Mucosa of gallbladder (tissue), 1 donor: ENCODE measurements at places on chromosomes 6 and 20. TPM values are rescaled to one million over a fixed set of nuclear protein-coding genes. Genes with fewer than 3 reads are reported as not detected.

TAF8 gene
- 26.3 TPM for total RNA-seq

- DNase-seq, result no peak
Measured at GRCh38 chr6:149252622-149253021, 64.9 kb upstream of the TAB2 start.

DNA sequence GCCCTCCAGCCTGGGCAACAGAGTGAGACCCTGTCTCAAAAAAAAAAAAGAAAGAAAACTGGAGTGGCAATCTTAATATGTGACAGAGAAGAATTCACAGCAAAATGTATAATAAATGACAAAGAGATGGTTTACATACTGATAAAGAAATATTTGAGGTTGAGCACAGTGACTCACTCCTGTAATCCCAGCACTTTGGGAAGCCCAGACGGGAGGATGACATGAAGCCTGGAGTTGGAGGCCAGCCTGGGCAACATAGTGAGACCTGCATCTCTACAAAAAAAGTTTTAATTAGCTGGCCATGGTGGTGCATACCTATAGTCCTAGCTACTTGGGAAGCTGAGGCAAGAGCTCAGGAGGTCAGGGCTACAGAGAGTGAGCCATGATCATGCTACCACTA, 12.4 kb upstream of the DEFB118 start:
- no peak for DNase-seq

KIAA0408 gene
- 6.8 TPM for total RNA-seq

DNA sequence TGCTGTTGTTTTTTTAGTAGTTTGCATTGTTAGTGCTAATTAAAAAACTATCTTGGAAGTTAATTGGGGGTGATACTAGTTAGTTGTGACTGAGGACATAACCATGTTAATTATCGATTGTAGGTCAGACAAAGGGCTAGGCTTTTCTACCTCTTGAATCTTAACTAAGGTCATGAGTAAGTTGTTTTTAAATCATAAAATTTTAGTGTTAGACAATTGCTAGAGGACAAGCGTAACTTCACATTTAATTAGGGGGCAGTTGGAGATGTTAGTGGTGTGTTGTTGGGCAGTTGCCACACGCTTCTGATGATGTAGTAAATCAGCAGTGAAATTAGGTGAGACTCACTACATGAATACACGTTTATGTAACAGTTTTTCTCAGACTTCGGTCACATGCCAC, 619.1 kb upstream of the FLRT3 start:
- no peak for DNase-seq

DNA sequence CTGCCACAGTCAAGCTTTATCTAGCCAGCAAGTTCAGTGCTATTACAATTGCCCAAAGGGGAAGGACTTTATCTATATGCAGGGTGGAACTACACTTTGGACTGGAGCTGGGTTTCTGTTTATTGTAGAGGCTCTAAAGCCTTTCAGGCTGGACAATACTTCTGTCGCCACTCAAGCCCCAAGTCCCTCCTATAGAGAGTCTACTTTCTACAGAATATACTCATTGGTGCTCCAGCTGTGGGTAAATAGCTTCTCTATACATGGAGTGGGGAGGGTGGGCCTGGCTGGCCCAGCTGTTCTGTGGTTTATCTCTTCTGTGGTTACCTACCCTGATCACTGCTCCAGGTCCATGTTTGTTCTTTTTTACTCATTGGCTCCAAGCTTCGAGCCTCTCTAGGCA, 151.8 kb upstream of the MYLIP start:
- DNase-seq, result no peak

DNA sequence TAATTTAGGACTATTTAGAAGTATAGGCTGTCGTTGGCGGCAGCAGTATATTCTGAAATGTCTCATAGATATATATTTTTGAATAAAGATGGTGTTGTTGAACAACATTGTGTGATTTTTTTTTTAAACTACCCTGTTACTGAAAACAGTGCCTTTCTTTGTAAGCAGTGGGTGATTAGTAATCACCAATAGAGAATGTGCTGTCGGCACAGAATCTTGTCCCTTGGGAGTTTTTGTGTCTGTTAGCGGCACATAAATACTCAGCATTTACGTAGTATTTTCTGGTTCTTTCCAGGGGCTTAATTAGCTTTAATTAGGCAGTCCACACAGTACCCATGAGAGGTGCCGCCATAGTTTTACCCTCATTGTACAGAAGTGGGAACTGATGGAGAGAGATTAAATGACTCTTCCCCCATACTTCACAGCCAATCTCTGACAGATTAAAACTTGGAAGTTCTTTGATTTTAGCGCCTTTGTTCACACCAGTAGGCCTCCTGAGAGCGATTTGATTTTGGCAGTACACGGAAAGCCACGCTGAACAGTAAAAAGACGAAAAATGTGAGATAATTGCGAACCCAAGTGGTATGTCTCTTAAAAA, 58.8 kb downstream of the RPRD1B start:
- DNase-seq, result no peak

RBCK1 gene
- total RNA-seq, result 133 TPM

DNA sequence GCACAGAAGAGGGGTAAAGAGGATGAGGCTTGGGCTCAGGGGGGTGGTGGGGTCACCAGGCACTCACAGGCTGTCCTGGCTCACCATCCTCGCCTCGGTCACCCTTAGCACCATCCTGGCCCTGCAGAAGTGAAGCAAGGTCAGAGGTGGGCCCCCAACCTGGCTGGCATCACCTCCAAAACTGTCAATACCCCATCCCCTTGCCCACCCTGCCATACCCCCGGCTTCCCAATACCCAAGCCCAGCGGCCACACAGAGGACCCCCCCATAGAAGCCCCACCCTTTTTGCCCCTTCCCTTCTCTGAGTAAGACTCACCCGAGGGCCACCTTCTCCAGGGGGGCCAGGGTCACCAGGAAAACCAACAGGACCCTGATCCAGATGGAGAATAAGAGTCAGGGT, 23.6 kb downstream of the COL11A2 start:
- no peak for DNase-seq

DNA sequence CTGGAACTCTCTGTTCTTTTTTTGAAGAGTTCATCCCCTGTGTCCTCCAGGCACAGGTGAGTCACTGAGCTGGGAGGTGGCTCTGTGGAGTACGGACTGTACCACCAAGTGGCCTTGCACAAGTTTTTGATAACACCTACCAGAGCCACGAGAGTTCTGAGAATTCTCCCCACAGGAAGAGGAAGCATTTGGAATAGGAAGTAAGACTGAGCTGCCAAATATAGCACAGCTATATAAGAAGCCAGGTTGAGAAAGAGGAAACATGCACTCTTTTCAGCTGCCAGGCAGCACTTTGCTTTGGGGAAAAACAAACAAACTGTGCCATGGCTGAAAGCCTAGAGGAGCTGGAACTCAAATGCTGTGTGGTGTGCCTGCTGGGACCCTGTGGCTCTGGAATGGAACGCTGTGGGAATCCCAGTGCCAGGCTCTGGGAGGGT, 70.8 kb upstream of the RIPOR2 start:
- peak; percentile 62 for DNase-seq

ELOVL4 gene
- total RNA-seq, result 1.5 TPM

GSTA2 gene
- 113 TPM for total RNA-seq

GRCh38 chr6:82144852-82145340, 102.6 kb downstream of the IBTK start:
- DNase-seq, result peak; percentile 70

STX11 gene
- total RNA-seq, result 2.9 TPM

DNA sequence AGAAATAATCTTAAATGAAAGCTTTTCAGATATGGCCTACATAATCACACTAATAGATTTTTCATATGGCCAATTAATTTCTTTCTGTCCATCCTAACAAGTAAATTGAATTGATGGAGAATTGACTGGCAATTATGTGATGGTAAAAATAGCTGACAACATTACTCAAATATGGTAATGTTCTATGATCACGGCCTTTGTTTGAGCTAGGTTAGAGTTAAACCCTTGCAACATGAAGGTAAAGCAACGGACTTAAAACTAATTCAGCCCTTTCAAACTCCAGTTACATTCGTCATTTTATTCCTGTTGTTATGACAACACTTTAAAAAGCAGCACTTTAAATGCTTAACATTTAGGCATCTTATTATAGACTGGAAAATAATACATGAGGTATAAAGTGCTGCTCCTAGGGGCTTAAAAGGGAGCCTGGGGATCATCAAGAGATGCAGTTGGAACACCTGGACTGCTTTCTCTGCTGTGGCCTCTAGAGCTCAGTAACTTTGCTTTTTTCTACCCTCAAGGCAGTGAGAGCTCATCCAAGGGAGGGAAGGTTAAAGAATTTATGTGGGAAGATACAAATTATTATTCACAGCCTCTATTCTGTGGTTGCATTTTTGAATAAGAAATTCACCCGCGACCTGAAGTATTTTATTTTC, 46.9 kb downstream of the RIPOR2 start:
- DNase-seq, result no peak

EMILIN3 gene
- total RNA-seq, result 0.63 TPM

DNA sequence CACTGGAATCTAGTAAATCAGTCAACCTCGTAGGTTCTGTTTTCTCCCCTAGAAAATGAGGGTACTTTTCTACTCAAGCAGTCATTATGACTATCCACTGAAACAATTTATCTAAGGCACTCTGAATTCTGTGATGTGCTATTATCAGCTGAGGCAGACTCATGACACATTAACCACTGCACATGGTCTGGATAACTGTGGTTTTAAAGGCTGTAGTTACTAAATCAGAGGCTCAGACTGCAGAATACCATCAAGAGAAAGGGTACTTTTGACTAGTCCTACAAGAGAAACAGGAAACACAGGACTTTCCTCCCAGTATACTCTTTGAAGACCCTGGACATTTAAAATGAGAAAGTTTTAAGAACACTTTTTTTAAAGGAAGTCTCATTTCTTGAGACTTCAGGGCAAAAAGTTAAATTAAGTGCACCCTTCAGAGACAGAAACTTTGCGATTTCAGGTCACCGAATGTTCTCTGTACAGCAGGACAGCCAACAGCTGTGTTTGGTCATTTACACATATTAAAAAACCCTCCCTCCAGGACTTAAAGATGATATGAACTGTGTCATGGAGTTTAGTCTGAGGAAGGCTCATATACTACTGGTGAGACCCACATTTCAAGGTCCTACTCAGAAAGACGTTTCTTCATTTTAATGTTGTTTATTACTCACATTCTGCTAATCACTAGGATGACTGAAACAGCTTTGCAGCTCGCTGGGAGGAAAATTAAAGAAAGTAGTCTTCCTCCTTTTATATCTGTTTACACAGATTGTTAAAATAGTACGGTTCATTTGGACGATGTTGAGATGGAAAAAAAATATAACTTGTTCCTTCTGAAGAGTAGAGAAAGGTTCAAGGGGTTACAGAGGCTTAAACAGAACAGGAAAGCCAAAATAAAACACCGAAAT, 19.9 kb downstream of the ATXN1 start:
- DNase-seq, result no peak

DNA sequence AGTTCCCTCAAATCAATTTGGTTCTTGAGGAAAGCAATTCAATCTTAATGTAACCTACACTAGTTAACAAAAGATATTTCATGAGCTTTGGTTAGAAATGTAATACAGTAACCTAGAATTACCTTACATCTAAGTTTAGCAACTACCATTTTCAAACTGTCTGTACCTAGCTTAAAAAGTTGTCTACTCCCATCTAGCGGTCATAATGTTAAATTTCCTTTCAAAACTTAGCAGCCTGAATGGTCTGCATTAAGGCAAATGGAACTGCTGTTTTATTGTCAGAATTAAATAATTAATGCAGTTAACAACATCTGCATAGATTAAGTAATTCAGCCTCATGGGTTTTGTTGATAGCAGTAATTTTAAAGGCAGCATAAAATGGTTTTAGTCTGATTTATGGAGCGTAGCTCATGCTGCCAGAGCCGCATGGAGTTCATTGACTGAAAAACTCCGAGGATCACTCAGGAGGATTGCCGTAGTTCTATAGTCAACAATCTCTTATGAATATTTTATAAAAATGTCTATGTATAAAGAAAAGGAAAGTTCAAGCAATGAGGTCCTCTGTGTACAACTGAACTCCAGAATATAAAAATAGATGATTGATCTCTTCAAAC, 485.4 kb upstream of the MANEA start:
- DNase-seq, result no peak

- no peak for DNase-seq
Measured at GRCh38 chr6:50120300-50120699, 70.6 kb upstream of the DEFB112 start.

- DNase-seq, result peak; percentile 87
Measured at GRCh38 chr20:362271-363254, 15.7 kb downstream of the NRSN2 start.

ZSCAN9 gene
- 10.8 TPM for total RNA-seq

- no peak for DNase-seq
Measured at GRCh38 chr6:108020472-108021116, 53.9 kb downstream of the OSTM1 start.

GRCh38 chr20:20454367-20454766, 86.5 kb downstream of the INSM1 start:
- DNase-seq, result no peak

DNA sequence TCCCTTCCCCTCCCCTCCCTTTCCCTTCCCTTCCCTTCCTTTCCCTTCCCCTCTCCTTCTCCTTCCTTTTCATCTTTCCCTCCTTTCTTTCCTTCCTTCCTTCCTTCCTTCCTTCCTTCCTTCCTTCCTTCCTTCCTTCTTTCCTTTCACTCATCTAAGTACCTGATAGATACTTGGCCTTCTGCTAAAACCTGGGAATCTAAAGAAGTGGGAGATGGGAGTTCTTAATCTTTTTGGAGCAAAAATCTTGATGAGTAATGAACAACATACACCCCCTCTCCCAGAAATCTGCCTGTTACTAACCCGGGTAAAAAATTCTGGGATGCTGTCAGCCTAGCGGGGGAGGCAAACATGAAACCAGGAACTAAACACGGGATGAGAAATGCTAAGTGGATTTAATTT, 100.7 kb downstream of the VEGFA start:
- no peak for DNase-seq

TMEM74B gene
- 2.0 TPM for total RNA-seq

DNA sequence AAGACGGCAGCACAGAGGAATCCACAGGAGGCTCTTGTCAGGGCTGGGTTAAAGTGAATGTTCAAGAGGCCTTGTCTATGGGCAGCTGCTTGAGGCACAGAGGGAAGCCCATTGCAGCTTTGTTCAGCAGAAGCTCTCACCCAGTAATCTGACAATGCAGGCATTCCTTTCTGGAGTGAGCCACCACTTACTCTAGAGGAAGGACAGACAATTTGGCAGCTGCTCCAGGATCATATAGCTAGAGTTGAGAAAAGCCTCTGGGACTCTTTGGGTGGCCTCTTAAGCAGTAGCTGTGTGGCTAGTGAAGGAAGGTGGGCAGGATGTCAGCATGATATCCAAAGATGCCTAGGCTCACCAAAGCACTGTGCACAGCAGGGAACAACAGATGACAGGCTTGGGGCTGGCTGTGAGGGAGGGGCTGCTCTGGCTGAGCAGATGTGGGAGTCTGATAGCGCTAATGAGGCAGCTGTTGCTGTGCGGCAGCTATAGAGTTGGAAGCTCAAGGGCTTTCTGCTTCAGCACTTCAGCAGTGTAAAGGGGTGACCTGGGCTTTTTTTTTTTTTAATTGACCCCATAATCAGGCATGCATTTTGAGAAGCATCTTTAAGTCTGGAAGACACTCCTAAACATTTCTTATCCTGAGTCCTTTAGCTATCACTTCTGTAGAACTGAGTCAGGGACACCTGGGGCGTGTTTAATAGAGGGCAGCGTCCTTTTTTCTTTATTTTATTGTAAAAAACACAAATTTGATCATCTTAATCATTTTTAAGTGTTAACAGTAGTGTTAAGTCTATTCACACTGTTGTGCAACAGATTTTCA, 27.2 kb downstream of the CMTR1 start:
- no peak for DNase-seq
